Type B pancreatic cell (in vitro differentiated cells): ENCODE measurements at places on chromosomes 4 and X. TPM values are rescaled to one million over a fixed set of nuclear protein-coding genes. Genes with fewer than 3 reads are reported as not detected.

The MXRA5 gene
- 38.3 and 109 TPM in 2 replicates for total RNA-seq

The MAGEA4 gene
- not detected in 2 replicates for total RNA-seq

The CLTRN gene
- 1.6 and 3.9 TPM in 2 replicates for total RNA-seq

DNA sequence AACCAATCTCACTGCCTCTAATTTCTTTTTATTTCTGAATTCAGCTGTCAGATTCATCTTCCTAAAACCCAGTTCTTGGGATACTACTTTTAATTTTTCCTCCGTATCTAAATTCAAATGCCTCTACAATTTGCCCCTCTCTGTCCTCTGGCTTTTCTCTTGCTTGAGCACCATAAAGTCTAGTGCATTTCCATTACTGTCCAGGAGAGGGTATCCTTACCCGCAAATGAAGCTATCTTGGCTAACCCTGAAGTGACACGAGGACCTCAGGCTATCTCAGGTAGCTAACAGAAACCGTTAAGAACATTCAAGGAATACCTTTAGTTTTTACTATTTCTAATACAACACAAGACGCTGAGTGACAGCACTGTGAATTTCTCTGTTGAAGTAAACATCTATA lies 49.4 kb upstream of the PRR32 start:
- DNase-seq: no peak

DNA sequence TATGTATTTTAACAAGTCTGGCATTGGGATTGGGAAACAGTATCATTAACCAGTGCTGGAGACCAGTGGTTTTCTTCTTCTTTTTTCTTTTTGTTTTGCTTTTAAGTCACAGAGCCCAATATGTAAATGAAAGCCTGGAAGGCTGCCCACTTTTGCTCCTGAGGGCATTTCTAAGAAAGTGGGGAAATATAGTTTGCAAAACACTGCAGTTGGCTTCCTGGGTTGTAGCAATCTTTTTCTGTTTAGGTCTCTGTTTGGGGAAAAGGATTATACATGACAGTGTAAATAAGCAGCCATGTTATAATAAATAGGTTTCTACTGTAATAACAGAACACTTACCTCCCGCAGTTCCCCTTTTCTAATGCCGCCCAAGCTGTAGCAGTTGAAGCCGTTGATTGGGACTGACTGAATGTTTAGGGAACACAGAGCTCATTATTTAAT lies 105.5 kb downstream of the TMEM164 start:
- DNase-seq: no peak

DNA sequence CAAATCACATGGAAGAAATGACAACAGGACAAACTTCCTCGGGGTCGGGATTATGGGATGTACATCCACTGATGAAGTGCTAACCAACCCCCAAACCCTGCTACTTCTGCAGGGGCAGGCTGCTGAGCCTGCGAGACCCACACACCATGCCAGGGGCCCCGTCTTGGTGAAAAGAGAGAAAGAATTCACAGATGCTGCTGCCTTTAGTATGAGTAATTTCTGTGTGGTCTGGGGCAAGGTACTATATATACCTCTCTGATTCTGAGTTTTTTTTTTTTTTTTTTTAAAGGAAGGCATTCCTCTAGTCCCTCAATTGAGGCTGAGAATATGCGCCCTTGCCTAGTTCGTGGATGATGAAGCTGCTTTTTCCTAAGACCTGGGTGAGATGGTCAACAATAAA lies 24.8 kb downstream of the PDHA1 start:
- DNase-seq: no peak

DNA sequence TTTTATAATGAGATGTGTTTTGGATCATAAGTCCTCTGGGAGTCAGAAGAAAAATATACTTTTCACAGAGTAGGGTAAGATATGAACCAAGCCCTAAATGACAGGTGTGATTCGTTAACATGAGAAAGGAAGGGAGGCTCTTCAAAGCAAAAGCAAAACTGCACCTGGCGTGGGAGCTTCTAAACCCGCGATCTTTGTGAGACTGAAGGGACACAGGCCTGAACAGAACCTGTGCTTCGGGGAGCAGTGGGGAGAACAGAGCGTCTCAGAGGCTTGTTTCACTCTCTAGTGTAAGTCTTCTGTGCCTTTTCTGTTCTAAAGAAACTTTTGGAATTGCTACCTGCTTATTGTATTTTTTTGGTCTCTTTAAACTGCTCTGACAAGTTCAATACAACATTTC lies 30.2 kb upstream of the CYP4V2 start:
- DNase-seq: no peak

GRCh38 chrX:30312858-30313257 lies 3.7 kb upstream of the NR0B1 start:
- DNase-seq: no peak

DNA sequence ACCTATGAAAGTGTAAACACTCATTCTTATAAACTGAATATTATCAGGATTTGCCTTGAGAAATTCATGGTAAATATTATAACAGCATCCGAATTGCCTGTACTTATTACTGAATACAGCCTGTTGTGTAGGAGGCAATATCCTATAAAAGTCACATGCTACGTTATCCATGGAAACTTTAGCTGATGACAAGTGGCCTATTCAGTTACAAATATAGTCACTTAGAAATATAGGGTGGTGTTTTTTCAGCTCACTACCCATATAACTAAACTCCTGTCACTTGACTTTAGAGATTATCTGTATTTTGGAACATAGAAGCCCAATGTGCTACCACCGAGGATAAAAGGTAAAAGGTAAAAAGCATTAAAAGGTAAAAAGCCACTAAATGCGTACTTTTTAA lies 493.4 kb downstream of the INPP4B start:
- no peak for DNase-seq

GRCh38 chr4:27357283-27357682 lies 496.6 kb downstream of the STIM2 start:
- DNase-seq: no peak

DNA sequence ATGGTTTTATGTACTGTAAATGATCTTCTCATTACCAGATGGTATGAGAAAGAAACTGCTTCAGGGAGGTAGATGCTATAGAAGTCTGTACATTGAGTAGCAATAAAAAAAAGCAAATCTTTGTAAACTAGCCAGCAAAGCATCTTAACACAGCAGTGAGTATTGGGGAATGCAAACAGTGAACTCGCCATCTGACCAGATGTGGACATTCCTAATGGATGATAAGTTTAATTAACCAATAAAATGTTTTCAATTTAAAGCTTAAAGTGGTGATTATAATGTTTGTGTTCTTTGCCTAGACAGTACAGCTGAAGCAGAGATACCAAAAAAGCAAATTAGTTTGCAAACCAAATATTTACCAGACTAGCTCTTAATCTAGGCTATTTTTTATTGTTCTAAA lies 1144.2 kb downstream of the FAT4 start:
- DNase-seq: no peak

DNA sequence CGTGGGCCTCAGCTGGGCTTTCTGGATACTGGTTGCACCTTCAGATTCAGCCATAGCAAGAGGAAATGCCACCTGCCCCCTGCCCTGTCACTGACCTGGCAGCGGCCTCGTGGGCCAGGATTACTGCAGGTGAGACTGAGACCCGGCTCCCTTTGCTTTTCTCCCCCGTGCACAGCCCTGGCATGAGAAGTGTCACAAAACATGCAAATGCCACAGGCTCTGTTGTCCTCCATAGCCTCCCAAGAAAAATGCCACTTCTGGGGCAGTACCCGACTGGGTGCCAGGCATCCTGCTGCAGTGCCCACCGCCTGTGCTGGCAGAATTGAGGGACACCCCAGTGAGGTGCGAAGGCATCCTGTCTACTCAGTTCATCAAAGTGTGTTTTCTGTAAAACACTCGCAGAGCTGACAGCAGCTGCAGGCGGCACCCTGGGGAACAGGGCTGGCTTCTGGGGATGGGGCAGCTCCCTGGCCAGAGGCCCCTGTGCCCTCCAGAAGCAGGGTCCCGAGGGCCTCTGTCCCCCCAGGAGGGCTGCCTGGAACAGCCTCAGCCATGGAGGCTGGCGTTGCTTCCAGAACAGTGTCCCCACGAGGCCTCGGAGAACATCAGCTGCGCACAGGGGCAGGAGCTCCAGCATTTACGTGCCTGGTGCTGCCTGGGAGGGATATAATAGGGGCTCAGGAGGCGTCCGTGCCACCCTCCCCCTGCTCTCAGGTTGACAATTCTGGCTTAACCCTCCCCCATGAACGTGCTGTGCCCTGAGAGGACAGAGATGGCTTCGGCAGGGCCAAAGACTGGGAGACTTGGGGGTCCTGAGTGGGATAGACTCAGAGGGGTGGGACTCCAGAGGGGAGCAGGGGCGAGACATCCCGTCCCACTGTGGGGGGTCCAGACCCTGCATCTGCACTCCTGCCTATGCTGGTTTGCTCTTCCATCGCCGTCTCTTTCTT lies 99.5 kb upstream of the NKX1-1 start:
- peak; percentile 62 for DNase-seq
